ENCODE measurements at places on chromosomes 11 and 22.

DNA sequence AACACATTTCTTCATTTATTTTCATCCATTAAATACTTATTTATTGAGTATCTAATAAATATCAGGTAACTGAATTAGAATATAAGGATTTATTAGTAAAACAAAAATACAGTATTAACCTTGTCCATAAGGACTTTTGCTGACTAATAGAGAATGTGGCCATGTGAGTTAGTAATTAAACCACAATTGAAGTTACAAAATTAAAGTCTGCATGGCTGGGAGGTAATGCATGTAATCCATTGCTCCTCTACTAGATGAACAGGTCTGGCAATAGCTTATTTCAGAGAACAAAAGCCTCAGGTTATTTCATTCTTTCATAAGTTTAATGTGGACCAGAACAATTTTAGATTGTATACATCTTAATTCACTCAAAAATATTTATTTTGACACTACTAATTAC lies 9.9 kb upstream of the CARD18 start:
- DNase-seq = no peak

DNA sequence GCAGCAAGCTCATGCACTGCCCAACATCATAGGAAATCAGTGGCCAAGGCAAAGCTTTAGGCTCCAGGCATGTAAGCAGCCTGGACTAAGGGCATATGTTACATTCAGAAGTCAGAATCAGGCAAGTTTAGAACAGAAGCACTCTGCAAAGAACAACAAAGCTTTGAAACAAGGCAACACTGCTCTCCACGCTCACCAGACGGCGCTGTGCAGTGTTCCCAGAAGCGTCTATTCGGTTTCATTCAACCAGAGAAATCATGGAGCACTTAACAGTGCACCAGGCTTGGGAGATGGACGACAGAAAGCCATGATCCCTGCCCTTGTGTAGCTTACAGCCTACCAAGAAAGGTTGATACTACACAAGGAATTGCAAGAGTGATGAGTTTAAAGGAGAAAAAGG lies 555.8 kb downstream of the BUD13 start:
- DNase-seq = peak; percentile 27

DNA sequence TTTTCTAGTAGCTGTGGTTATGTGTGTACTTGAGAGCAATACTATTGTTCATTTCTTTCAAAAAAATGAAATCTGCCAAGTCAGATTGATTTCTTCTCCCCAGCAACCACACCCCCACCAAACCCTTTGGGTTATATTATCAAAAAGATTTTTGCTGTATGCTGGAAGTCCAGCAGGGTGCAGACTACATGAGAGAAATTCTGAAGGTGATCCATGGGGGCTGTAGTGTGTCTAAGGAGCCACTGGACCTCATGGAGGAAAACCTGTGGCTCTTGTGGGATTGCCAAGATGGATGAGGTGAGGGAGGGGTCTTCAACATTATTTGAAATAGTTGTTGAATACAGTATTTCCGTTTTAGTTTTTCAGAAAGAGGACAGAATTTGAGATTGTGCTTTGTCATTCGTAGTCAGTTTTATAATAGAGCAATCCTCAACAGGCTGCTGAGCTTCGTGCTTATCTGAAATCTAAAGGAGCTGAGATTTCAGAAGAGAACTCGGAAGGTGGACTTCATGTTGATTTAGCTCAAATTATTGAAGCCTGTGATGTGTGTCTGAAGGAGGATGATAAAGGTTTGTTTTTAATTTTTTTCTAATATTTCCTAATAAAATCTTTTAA lies 3.1 kb downstream of the EIF3M start:
- no peak for DNase-seq

GRCh38 chr11:130522284-130522961 lies 74.0 kb downstream of the ADAMTS15 start:
- no peak for DNase-seq

DNA sequence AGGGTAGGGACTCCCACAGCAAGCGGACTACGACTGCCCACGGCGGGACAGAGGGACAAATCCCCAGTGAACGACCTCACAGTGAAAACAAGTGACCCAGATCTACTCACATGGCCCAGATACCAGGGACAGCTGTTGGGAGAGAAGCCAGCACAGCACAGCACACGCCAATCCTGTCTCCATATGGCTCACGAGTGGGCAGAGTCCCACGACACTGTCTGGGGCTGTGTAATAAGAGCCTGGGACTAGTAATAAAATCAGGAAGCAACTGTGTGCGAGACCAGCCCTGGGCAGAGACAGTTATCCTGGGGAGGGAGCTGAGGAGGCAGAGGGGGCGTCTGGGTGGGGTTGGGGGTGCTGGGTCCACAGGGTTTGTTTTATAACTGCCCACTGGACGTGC lies 385.0 kb downstream of the CTTN start:
- DNase-seq = no peak

- DNase-seq = peak; percentile 51
These were observed 19.1 kb downstream of the ETS1 start for GRCh38 chr11:128568166-128568778.

DNA sequence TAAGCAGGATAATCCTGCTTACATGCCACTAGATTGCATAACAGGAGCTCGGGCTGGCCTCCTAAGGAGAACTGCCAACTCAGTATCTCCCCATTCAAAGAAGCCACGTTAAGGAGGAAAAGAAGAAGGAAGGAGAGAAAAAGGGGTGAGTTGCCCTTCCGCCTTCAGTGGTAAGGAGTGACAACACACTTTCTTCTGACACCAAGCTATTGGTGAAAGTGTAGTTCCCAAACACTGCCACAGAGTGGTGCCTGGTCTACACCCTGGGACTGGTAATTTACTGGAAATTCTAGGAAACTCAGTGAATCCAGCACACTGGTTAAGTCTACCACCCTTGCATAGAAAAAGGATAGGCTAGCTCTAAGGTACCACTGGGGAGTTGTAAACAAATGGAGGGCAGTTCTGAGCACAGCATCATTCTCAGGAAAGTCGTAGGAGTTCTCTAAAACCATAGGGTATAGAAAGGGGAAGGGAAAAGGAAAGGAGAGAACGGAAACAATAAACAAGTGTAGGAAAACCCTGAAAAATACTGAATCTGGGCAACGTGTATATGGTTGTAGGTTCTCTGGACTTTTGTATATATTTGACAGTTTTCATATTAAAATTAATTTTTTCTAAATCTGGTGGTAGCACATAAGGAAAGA lies 58.2 kb downstream of the RRAS2 start:
- peak; percentile 51 for DNase-seq

DNA sequence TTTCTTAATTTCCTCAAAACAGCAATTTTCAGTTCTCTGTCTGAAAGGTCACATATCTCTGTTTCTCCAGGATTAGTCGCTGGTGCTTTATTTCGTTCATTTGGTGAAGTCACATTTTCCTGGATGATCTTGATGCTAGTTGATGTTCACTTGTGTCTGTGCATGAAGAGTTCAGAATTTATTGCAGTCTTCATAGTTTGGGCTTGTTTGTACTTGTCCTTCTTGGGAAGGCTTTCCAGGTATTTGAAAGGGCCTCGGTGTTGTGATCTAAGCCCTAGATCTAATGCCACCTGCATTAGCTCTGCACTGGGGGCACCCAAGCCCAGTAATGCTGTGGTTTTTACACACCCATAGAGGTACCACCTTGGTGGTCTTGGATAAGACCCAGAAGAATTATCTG lies 228.9 kb downstream of the GUCY1A2 start:
- no peak for DNase-seq

DNA sequence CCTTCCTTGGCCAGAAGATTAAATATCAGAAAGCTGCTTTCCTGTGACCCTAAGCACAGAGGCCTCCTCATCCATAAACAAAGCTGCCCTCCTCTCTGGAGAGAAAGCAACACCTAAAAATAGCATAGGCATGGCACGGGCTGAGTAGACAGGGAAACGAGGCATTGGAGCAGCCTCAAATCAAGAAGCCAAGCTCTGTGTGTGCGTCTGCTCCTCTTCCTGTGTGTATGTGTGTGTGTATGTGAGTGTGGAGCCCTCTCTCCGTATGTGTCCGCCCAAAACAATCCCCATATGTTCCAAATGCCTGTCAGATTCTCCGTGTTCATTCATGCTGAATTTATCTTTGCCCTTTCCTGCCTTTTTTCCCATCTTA lies 24.0 kb downstream of the KCNJ5 start:
- no peak for DNase-seq

DNA sequence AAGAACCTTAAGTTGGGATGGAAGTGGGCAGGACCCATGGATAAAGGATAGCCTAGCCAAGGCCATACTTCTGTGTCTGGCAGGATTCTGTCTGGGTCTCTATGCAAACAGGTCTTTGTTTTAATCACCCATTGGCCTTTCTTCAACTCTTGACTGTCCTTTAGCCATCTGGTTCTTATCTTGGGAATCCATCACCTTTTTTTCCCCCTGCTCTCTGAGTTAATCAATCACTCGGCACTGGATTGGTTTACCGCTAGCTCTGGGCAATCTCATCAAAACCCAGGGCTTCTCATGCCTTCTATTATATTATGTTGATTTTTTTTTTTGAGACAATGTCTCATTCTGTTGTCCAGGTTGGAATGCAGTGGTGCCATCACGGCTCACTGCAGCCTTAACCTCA lies 1.8 kb upstream of the RNF169 start:
- DNase-seq = no peak

GRCh38 chr11:110858547-110858921 lies 146.3 kb upstream of the ARHGAP20 start:
- no peak for DNase-seq

DNA sequence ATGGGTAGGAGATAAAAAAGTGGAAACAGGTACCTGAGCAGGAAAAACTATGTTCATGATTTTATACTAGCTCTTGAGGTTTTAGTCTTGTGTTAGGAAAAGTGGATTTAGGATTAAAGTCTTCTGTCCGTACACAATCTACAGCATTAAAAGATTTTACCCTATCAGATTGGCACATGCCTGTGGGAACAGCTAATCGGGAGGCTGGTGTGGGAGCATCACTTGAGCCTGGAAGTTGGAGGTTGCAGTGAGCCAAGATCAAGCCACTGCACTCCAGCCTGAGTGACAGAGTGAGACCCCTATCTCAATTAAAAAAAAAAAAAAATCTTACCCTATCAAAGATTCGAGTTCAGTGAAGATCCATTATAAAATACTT lies 12.2 kb upstream of the CRKL start:
- no peak for DNase-seq

GRCh38 chr11:66318600-66318970 lies 1.7 kb upstream of the CD248 start:
- no peak for DNase-seq

DNA sequence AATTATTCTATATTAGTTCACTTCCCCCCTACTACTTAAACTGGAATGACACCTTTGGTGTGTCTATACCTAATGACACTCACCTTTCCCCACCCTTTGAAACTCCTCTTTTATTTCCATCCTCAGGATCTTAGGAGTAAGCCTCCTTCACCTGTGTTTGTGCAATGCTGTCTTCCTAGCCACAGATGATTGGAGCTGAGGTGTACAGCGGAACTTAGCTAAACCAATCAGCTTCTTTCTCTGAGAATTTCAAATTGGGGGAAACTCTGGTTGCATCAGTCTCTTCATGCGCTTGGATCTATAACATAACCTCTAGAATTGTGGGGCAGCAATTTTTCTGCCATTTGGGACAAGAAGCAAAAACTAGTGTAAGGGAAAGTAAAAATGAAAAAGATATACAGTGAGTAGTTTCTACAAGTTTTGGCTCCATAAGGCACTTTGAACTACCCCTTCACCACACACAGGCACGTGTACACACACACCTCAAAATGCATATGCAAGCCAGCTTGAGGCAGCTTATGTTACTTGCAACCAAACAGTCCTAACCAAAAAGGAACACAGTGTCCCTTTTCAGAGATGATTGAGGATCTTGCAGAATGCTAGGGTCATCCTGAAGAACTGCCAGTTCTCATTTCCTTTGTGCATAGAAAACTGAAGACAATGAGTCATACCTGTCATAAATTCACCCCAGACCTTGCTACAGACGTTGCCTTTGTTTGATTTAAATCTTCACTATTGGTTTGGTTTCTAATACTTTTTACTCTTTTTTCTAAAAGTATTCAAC lies 36.0 kb upstream of the LDLRAD3 start:
- DNase-seq = no peak

- DNase-seq = no peak
These were observed 36.5 kb downstream of the MACROD1 start for GRCh38 chr11:64129403-64129802.

GRCh38 chr11:64372802-64373597 lies 14.0 kb downstream of the RPS6KA4 start:
- no peak for DNase-seq

DNA sequence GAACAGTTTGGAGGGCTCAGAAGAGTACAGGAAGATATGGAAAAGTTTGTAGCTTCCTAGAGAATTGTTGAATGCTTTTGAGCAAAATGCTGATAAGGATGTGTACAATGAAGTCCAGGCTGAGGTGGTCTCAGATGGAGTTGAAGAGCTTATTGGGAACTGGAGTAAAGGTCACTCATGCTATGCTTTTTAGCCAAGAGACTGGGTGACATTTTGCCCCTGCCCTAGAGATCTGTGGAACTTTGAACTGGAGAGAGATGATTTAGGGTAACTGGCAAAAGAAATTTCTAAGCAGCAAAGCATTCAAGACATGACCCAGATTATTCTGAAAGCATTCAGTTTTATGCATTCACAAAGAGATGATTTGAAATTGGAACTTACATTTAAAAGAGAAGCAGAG lies 27.9 kb upstream of the CABP2 start:
- DNase-seq = no peak

- DNase-seq = no peak
These were observed 429 bp downstream of the SLC39A13 start for GRCh38 chr11:47408598-47409439.

- DNase-seq = no peak
These were observed 48.3 kb downstream of the KREMEN1 start for GRCh38 chr22:29121124-29121523.

GRCh38 chr11:29255401-29255800 lies 761.4 kb downstream of the KCNA4 start:
- DNase-seq = no peak

- DNase-seq = no peak
These were observed 22.4 kb upstream of the PARVA start for GRCh38 chr11:12354750-12355545.

- no peak for DNase-seq
These were observed 9.1 kb upstream of the FLI1 start for GRCh38 chr11:128684549-128685401.

GRCh38 chr11:75811485-75811884 lies 3.5 kb upstream of the UVRAG start:
- no peak for DNase-seq

- DNase-seq = no peak
These were observed 44.4 kb downstream of the AHNAK start for GRCh38 chr11:62502030-62502730.

GRCh38 chr22:37045958-37046357 lies 5.6 kb upstream of the KCTD17 start:
- no peak for DNase-seq

- DNase-seq = no peak
These were observed 121.1 kb downstream of the NXPE2 start for GRCh38 chr11:114799476-114799875.

DNA sequence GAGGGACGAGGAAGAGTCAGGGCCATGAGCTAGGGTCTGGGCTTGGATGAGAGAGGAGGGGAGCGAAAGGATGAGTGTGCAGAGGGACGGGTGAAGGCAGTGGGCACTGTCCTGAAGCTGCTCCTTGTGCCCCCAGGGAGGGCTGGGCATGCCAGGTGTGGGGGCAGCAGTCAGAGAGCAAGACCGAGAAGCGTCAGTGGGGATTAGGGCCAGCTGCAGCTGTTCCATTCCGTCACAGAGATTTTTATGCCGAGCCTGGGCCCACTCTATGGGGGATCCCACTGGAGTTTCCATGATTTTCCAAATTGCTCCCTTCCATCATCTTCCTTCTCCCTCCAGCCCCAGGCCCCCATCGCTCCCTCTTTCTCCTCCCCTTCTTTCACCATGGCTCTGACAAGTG lies 93.2 kb downstream of the NECTIN1 start:
- DNase-seq = no peak
